ENCODE measurements at places on chromosomes 4 and X.

GRCh38 chr4:5030221-5030620 lies 11.0 kb upstream of the CYTL1 start:
- no peak for DNase-seq
- H3K4me3 ChIP-seq, result no peak overlapping the region
- H3K27ac ChIP-seq, result no peak overlapping the region
- peaks cover 8% of the 10 kb centered on the region for H3K4me1 ChIP-seq

DNA sequence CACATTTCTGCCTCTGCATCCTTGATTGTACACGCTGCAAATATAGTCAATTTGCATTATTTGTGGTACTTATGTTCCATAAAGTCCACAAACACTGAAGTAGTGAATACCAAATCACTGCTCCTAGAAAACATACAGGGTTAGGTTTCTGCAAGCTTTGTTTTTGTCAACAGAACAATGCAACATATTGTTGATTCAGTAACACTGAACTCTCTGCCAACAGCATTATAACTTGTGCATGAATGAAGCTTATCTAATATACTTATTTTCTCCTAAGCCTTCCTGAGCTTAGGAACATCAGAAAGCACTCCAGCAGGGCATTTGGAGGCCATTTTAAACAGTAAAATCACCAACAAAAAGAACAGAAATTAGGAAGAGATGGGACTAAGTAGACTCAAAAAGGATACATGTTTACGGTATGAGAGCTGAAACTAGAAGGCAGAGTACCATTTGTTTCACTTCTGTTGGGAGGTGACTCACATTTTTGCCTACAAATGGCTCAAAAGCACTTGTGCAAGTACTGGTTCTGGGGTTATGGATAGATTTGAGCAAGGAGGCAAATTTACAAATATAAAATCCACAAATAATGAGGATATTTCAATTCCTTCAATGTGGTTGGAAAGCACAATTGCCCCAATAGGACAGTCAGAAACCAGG lies 14.1 kb downstream of the COX18 start:
- no peak for DNase-seq
- H3K4me1 ChIP-seq, result peaks cover 22% of the 10 kb centered on the region
- peaks cover 44% of the 10 kb centered on the region for H3K36me3 ChIP-seq
- H3K4me3 ChIP-seq, result no peak overlapping the region

GRCh38 chr4:146478009-146478408 lies 43.7 kb downstream of the SLC10A7 start:
- H3K4me3 ChIP-seq, result no peak overlapping the region
- H3K4me1 ChIP-seq, result peaks cover 12% of the 10 kb centered on the region
- no peaks in the 10 kb centered on the region for H3K27me3 ChIP-seq
- H3K36me3 ChIP-seq, result peaks cover 31% of the 10 kb centered on the region

GRCh38 chr4:183304538-183304937 lies 15.5 kb downstream of the CLDN22 start:
- H3K4me3 ChIP-seq, result no peak overlapping the region
- H3K27me3 ChIP-seq, result no peaks in the 10 kb centered on the region
- H3K36me3 ChIP-seq, result no peaks in the 10 kb centered on the region
- H3K4me1 ChIP-seq, result no peaks in the 10 kb centered on the region

- H3K36me3 ChIP-seq, result no peaks in the 10 kb centered on the region
- peaks cover 13% of the 10 kb centered on the region for H3K4me1 ChIP-seq
- no peak for DNase-seq
- H3K27ac ChIP-seq, result no peak overlapping the region
- no peak overlapping the region for H3K4me3 ChIP-seq
These were observed 84.2 kb downstream of the HPRT1 start for GRCh38 chrX:134544135-134544512.

GRCh38 chrX:112857478-112857878 lies 16.8 kb upstream of the AMOT start:
- no peaks in the 10 kb centered on the region for H3K27me3 ChIP-seq
- H3K4me1 ChIP-seq, result peaks cover 4% of the 10 kb centered on the region
- DNase-seq, result no peak
- no peaks in the 10 kb centered on the region for H3K36me3 ChIP-seq

DNA sequence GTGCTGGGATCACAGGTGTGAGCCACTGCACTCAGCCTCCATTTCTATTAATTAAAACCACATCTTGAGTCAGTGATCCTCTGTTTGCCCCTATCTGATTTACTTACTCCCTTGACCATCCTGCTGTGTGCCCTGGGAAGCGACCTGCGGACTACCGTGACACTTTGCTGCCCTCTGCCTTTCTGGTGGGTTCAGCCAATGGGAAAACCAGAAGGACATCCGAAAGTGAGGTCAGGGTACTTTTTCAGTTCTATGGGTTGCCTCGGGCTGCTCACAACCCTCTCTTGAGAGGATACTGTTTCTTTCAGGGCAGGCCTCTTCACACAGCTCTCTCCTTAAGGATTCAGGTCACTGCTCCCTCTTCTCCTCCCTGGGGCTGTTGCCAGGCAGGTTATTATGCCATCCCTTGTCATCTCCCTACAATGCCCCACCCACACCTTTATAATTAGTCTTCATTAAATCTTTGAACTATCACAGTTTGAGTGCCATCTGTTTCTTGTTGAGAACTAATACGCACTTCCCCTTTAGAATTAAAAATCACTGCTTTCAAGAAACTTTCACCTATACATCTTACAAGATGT lies 21.4 kb downstream of the PLAC8 start:
- H3K36me3 ChIP-seq, result peaks cover 49% of the 10 kb centered on the region
- peak overlapping the region; percentile 26 for H3K27ac ChIP-seq
- H3K27me3 ChIP-seq, result no peaks in the 10 kb centered on the region
- peaks cover 37% of the 10 kb centered on the region for H3K4me1 ChIP-seq
- DNase-seq, result no peak
